GM23338 (cell line): ENCODE measurements at places on chromosomes 5 and 9. TPM values are rescaled to one million over a fixed set of nuclear protein-coding genes. Genes with fewer than 3 reads are reported as not detected.

- H3K4me3 ChIP-seq, result no peak overlapping the region
- H3K27ac ChIP-seq, result no peak overlapping the region
- H3K4me1 ChIP-seq, result no peaks in the 10 kb centered on the region; the same call in 1 of the 2 replicates
- DNase-seq, result no peak
Observed at GRCh38 chr9:26727471-26727870, 165.1 kb downstream of the CAAP1 start.

- no peaks in the 10 kb centered on the region for H3K36me3 ChIP-seq
- no peak overlapping the region for H3K4me3 ChIP-seq
- no peaks in the 10 kb centered on the region for H3K27me3 ChIP-seq
- no peak for DNase-seq
Observed at GRCh38 chr5:142828797-142829535, 58.8 kb downstream of the ARHGAP26 start.

DNA sequence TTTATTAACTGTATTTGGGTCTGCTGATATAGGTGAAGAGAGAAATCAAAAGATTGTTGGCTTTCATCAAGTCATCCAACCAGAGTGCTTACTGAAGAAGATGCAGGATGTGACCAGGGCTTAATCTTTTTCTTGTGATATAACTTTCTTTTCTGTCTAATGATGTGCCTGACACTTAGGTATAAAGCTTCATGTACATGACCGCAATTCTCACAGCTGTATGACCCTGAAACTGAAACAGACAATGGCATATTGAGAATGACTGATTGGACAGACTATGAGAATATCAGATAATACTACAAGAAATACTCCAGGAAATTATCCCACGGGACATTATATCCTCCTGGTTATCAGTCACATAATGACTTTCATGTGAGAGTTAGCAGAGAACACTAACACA, 32.5 kb upstream of the FAM174A start:
- no peak overlapping the region for H3K4me3 ChIP-seq
- H3K4me1 ChIP-seq, result no peaks in the 10 kb centered on the region
- H3K27me3 ChIP-seq, result no peaks in the 10 kb centered on the region
- H3K36me3 ChIP-seq, result no peaks in the 10 kb centered on the region
- H3K27ac ChIP-seq, result no peak overlapping the region

DNA sequence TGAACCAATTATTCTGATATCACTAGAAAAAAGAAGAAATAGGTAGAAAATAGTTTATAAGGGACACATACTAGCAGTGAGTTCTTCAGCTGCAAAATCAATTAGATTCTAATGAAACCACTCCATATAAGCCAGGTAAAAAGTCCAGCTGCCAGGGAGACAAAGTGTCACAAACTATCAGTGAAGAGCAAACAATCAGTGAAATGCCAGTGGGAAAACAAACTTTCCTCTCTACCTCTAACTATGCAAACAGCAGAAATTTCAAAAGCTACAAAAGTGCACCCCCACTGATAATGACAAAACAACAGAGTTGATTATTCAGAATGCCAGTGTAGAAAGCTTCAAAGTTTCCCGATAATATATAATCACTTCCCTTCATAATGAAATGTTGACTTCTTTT, 637.2 kb upstream of the ITGA1 start:
- H3K27me3 ChIP-seq, result no peaks in the 10 kb centered on the region
- DNase-seq, result peak; percentile 28
- no peak overlapping the region for H3K4me3 ChIP-seq
- H3K4me1 ChIP-seq, result peaks cover 6% of the 10 kb centered on the region; the same call in 1 of the 2 replicates

- no peaks in the 10 kb centered on the region; the same call in 1 of the 2 replicates for H3K36me3 ChIP-seq
- peak overlapping the region; percentile 25; the same call in 1 of the 2 replicates for H3K4me3 ChIP-seq
- peak overlapping the region; percentile 64 for H3K27ac ChIP-seq
- DNase-seq, result peak; percentile 84
- H3K27me3 ChIP-seq, result no peaks in the 10 kb centered on the region
Observed at GRCh38 chr5:150498501-150498900, 9.4 kb upstream of the NDST1 start.

GRCh38 chr5:140261403-140262171, 41.3 kb downstream of the PFDN1 start:
- peaks cover 9% of the 10 kb centered on the region for H3K4me1 ChIP-seq
- DNase-seq, result no peak
- no peaks in the 10 kb centered on the region for H3K27me3 ChIP-seq
- no peak overlapping the region for H3K27ac ChIP-seq
- no peak overlapping the region for H3K4me3 ChIP-seq

FGD3 gene
- 1.7 and 2.0 TPM in 2 replicates for total RNA-seq

PCDHAC2 gene
- 11.8 and 13.1 TPM in 2 replicates for total RNA-seq

IFNE gene
- total RNA-seq, result 0.21 and 0.35 TPM in 2 replicates

DAPK1 gene
- 109 and 134 TPM in 2 replicates for total RNA-seq

IFNA2 gene
- not detected in 2 replicates for total RNA-seq

MARCHF6 gene
- 72.7 and 77.5 TPM in 2 replicates for total RNA-seq

RIMOC1 gene
- 25.3 and 30.3 TPM in 2 replicates for total RNA-seq

MEF2C gene
- 0.97 and 1.2 TPM in 2 replicates for total RNA-seq

FIBCD1 gene
- 4.4 and 15.5 TPM in 2 replicates for total RNA-seq
